RPMI8226 (cell line): ENCODE measurements at places on chromosomes 16 and 17.

DNA sequence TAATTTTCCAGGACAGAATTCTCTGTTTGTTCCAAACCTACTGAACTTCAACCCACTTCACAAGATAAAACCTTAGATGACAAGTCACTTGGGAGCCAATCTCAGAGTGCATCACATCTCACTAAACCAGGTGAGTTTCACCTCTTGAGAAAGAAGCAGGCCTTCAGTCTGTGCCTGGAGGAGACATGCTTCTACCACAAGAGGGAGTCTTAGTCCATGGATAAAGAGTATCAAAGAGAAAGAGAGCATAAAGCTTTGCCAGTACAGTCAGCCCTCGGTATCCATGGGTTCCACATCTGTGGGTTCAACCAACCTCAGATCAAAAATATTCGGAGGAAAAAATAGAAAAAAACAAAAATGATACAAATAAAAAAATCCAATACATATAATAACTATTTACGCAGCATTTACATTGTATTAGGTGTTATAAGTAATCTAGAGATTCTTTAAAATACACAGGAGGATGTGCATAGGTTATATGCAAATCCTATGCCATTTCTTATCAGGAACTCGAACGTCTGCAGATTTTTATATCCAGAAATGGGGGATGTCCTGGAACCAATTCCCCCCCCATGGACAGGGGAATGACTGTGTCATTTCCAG lies 37.7 kb downstream of the DUSP14 start:
- peak; percentile 44 for DNase-seq

DNA sequence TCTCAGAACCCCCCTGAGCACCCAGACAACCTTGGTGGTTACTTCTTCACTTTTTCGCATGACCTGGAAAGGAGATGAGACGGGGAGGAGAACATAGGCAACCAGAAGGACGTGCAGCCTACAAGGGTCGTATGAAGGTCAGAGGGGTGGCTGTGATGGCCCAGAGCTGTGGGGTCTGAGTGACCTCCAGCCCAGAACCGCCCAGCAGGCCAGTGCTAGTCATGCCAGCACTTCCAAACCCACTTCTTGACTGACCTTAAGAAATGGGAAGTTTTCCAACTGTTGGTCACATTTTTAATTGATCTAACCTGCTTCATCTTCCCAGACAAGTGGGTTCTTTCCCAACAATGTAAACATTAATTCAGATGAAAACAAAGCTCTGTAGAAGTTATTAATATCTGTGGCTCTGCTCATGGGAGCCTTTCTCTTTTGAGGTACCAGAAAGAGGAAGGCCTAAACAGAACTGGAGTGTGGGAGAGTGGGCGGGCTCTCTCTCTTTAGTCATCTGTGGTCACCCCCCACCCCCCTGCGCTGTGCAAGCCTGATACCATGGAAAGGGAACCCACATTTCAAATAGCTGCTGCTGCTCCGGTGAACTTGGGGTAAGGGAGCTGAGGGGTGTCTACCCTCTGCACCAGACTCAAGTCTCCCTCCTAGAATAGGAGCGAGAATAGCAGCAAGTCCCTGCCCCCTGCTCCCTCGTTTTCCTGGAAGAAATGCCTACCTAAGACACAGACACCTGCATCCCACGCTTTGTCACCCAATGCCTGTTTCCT lies 101.6 kb downstream of the RAB11FIP4 start:
- DNase-seq: no peak

DNA sequence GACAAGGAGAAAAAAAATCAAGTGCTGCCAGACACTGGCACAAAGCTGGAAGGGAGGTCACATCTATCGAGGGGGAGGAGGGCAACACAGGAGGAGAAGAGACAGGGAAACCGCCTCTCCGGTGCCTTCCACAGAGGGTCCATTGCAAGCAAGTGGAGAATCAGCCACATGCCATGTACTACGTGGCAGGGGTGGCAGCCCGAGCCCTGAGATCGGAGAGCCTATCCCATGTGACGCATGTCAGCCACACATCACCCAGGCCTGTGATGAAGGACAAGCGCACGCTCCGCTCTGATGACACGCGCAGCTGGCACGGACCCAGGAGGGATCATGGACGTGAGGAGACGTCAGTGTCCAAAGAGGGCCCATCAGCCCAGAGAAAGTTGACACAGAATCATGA lies 30.1 kb downstream of the ADCY9 start:
- no peak for DNase-seq

DNA sequence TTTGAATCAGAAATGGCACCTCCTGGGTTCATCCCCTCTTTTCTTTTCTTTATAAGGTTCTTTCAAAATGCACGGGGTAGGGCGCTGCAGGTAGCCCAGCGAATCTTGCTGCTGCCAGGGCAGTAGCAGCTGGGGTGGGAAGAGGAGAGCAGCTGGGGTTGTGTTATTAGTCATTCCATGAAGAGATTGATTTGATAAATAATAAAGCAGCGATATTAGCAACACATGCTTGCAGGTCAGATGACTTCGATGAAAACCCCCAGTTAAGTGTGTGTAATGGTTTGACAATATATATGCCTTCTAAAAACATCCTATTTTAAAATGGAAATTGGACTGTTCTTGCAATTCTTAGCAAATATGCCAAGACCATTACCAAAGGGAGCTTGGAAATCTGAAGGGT lies 200.7 kb downstream of the CCDC182 start:
- no peak for DNase-seq

- DNase-seq: peak; percentile 28
Measured at GRCh38 chr17:40415390-40415789, 2.3 kb downstream of the TOP2A start.

- DNase-seq: no peak
Measured at GRCh38 chr16:10220942-10221341, 38.7 kb upstream of the GRIN2A start.

DNA sequence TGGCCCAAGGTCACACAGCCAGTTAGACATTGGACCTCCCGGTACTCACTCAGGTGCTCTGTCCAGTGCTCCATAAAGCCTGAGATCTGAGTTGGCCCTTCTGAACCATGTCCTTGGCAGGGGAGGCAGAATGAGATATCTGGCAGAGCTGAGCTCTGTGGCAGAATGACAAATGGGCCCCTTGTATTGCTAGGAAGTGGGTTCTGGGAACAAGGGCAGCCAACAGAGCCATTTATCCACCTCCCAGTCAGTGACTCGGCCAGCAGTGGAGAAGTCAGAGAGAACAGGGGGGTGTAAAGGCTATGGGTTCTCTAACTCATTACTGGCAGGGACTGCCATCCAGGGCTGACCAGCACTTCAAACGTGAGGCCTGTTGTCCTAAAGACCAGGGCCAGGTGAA lies 117.1 kb upstream of the NLRP1 start:
- DNase-seq: no peak

- DNase-seq: no peak
Measured at GRCh38 chr17:67438667-67439066, 61.6 kb downstream of the PITPNC1 start.

DNA sequence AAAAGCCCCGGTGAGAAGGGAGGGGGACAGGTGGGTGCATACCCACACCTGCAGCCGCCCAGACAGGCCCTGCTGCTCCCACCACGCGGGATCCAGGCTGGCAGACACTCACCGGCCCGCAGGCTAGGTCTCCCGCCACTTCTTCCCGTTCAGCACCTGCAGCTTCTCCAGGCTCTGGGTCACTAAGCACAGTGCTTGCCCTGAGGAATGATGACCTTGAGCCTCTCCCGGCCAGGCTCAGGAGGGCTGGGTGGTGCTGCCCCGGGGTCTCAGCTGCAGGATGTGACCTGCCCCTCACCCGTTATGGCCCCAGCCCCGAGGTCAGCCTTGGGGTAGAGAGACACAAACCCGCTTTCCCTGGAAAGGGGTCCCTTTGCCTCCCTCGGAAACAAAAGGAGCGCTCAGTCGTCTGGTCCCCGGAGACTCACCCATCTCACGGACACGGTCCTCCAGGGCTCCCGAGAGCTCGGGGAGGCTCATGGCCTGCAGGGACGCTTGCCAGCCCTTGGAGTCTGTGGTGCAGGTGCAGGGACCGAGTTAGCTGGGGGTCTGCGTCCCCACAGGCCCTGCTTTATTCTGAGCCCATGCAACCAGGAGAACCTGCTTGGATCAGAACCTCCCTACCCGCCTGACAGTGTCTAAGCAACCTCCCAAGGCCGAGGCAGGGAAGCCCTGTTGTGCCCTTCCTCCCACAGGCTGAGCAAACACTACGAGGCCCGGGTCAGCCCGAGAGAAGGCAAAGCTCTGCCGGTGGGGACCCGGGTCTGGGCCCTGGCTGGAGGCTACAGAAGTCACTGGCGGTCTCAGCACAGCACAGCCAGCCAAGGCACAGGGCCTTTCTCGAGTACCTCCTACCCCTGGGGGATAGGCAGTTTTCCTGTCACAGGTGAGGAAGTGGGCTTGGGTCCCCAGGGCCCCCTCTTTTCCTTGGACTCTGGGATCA lies 3.8 kb downstream of the NUDT16L1 start:
- DNase-seq: no peak

GRCh38 chr17:40194821-40195220 lies 17.6 kb downstream of the RAPGEFL1 start:
- no peak for DNase-seq

GRCh38 chr17:45284176-45285140 lies 22.6 kb upstream of the SPATA32 start:
- DNase-seq: peak; percentile 40

- no peak for DNase-seq
Measured at GRCh38 chr16:12503191-12503590, 300.5 kb downstream of the CPPED1 start.

GRCh38 chr16:64736857-64737256 lies 385.0 kb downstream of the CDH11 start:
- no peak for DNase-seq

DNA sequence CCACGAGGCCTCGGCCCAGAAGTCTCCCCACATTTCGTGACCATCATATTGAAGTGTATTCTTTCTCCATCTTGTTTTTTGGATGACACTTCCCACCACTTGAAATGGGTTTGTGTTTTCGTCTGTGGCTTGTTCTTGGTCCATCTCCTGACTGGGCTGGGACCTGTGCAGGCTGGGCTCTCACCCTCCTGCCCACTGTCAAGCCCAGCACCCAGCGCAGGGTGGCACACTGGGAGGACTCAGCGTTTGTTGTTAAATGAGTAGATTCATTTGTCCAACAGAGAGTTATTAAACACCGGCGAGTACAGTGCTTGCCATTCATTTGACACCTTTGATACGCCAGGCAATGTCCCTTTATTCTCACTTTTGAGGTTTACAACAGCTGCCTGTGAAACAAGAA lies 22.6 kb downstream of the NT5M start:
- no peak for DNase-seq

- no peak for DNase-seq
Measured at GRCh38 chr17:64632606-64633005, 29.5 kb downstream of the SMURF2 start.

- peak; percentile 90 for DNase-seq
Measured at GRCh38 chr16:88264641-88265285, 118.0 kb upstream of the ZNF469 start.

- no peak for DNase-seq
Measured at GRCh38 chr17:78488867-78489634, 88.1 kb downstream of the DNAH17 start.

- no peak for DNase-seq
Measured at GRCh38 chr16:72371307-72372086, 199.5 kb upstream of the PMFBP1 start.

DNA sequence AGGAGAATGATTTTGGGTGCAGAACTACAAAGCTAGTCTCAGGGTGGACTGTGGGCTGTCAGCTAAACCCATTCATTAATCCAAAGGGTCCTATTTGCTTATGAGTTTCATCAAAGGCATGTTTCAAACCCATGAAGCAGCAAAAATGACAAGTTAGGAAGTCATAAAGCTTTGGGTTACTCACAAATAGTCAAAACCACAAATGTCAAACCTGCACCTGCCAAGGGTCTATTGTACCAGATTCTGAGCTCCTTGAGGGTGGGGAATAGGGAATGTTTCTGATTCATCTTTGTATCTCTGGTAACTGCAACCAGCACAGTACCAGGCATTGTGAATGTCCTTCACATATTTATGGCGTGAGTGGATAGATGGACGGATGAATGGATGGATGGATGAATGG lies 317.7 kb downstream of the MAF start:
- DNase-seq: no peak

GRCh38 chr16:85177448-85177846 lies 65.2 kb upstream of the CIBAR2 start:
- DNase-seq: no peak
